Smooth muscle cell of the brain vasculature (primary cell): ENCODE measurements at places on chromosomes 4 and X.

DNA sequence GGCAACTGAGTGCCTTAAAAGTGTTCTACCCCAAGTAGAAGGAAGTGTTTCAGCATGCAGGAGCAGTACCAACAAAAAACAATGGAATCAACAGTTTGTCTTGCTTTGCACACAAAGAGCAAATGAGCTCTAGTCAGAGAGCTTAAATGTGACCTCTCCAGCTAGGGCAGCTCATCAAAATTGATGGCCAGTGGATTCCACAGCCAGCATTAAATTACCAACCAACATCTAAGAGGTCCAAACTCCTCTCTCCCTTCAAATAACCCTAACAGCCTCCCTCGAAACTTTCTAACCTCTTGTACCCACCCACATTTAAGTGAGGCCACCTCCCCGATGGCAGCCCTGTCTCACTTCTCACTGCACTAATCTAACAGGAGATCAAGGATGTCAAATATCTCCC, 219.9 kb downstream of the CHIC2 start:
- no peak for DNase-seq

DNA sequence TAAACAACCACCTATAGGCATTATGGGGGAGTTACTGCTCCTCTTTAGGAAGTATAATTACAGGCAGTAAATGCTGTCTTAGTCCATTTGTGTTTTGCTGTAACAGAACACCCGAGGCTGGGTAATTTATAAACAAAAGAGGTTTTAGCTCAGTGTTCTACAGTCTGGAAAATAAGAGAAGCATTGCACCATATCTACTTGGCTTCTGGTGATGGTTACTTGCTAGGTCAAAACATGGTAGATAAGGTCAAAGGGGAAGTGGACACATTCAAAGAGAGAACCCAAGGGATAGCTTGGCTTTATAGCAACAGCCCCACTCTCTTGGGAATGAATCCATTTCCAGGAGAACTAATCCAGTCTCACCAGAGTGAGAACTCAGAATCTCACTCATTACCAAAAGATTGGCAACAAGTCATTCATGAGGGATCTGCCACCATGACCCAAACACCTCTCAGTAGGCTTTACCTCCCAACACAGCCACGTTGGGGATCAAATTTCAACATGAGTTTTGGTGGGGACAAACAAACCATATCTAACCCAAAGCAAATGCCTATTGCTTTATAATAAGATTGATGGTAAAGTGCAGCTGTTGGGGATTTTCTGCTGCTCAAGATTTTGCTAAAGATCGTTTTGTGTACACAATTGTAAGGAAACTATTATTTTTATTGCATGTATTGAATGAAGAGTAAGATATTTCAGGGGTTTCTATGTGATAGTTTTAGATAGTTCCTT, 32.6 kb downstream of the STAG2 start:
- no peak for DNase-seq

- no peak for DNase-seq
These were observed 11.3 kb upstream of the SLC25A6 start for GRCh38 chrX:1403228-1403627.

GRCh38 chr4:124111922-124112321, 600.6 kb downstream of the ANKRD50 start:
- peak; percentile 66 for DNase-seq

DNA sequence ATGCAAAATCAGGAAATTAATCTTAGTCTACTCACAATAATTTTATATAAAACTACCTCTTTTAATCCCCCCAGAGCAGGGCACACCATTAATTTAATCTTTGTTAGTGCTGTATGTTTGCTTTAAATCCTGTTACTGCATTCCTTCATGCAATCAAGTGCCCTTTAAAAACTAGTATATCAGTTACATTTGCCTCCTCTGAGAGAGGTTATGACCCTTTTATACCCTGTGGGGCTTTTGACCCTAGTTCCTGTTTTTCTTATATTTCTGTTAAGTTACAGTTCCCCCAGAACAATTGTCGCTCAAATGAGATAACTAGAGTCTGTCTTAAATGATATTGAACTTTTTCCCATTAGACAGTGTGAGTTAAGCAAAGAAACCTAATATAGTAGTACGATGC, 46.2 kb downstream of the GPC4 start:
- no peak for DNase-seq

DNA sequence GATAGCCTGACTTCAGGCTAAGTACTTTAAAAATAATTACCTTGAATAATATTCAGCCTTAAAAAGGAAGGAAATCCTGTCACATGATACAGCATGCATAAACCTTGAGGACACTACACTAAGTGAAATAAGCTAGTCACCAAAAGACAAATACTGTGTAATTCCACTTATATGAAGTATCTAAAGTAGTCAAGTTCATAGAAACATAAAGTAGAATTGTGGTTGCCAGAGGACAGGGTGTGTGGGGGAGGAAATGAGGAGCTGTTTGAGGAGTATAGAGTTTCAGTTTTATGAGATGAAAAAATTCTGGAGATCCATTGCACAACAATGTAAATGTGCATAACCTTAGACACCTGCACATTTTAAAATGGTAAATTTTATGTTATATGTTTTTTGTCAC, 5.6 kb upstream of the STPG2 start:
- DNase-seq = no peak

GRCh38 chr4:14583752-14584151, 418.5 kb upstream of the CPEB2 start:
- DNase-seq = no peak

DNA sequence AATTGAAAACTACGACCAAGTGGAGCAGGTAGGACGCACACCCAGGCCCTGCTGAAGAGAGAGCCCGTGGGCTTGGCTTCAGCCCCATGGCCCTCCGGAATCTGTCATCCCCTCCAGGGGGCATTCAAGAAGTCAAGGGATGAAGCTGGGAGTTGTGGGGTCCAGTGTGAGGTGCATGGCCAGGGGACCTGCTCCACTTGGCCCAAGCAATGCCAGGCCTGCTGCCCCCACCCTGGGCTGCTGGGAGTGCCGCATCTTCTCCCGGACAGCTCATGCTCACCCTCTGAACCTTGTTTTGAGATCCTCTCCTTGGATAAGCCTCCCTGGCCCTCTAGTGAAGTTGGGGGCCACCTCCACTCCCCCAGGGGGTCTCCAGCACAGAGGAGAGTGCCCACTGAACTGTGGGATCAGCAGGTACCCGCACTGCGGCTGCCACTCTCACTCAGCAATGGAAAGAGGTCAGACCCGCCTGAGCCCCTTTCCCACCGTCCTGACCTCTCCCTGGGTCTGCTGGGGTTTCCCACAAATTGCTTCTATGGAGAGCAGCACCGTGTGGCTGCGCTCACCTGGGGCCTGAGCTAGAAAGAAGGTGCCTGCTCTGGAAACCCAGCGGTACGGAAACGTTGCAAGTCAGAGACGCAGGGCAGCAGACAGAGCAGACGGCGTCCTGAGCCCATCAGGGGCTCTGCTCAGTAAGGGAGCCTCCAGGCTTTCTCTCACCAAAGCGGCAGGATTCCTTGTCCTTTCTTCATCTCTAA, 5.0 kb upstream of the ABLIM2 start:
- DNase-seq = no peak

DNA sequence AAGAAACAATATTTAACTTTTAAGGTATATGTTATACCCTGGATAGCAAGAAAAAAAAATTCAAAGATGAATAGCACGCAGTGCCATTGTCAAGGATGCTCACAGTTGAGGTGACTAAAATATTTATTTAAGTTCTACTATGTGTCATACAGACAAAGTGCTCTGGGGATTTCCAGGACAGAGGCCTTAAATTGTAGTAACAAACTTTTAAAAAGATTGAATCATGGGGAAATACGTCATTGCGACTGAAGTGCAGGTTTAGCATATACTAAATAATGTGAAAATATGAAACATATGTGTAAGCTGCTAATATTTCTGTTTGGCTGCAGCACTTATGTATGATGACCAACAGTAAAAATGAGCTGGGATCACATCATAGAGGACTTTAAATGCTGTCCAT, 748.0 kb upstream of the PCDH7 start:
- DNase-seq = no peak

- no peak for DNase-seq
These were observed 863.3 kb downstream of the CENPC start for GRCh38 chr4:66681962-66682361.

- DNase-seq = no peak
These were observed 135.2 kb downstream of the STK32B start for GRCh38 chr4:5186271-5187064.

DNA sequence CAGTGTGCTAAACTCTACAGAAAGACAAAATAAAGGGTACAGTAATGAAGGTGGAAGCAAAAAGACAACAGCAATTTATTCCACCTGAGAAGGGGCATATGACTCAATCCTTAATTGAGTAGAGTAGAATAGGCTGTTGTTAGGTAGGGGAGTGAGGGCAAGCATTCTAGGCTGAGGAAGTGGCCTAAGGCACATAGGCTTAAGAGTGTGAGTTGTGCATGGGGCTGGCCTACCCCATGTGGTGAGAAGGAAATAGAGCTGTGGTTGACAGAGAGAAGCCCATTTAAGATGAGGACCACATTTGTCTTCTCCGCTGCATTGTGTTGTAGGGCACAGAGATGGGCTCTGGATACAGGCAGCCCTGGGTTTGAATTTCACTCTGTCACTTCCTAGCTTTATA, 3.4 kb upstream of the ZCCHC18 start:
- no peak for DNase-seq

DNA sequence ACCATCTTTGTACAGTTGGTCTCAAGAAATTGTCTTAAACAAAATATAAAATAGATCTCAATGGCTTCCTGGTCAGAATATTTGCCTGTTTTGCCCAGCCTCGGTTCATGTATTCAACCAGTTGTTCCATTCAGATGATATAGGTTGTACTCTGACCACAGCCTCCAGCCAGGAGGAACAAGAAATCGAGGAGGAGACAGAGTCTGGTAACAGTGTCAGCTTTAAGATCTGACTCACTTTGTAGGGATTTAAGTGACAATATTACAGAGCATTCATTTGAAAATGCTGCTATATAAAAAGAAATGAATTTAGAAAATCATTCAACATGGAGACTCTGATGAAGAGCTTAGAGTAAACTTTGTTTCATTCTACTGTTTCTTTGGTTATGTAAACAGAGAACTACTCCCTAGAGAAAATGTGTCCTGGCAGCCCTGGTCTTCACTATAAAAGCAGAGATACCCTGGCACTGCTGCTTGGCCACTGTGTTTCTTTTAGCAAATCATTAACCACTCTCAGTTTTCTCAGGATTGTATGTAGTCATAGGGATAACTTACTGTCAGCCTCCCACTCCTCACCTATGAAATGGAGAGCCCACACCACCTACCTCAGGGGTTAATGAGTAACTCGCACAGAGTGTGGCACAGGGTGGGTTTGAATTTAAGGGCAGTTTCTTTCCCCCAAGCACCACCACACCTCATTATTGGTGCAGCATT, 53.5 kb downstream of the PAGE2 start:
- no peak for DNase-seq

- no peak for DNase-seq
These were observed 49.9 kb upstream of the SLC4A4 start for GRCh38 chr4:71288875-71289274.

- DNase-seq = no peak
These were observed 19.7 kb downstream of the CXCL3 start for GRCh38 chr4:74018771-74019170.

DNA sequence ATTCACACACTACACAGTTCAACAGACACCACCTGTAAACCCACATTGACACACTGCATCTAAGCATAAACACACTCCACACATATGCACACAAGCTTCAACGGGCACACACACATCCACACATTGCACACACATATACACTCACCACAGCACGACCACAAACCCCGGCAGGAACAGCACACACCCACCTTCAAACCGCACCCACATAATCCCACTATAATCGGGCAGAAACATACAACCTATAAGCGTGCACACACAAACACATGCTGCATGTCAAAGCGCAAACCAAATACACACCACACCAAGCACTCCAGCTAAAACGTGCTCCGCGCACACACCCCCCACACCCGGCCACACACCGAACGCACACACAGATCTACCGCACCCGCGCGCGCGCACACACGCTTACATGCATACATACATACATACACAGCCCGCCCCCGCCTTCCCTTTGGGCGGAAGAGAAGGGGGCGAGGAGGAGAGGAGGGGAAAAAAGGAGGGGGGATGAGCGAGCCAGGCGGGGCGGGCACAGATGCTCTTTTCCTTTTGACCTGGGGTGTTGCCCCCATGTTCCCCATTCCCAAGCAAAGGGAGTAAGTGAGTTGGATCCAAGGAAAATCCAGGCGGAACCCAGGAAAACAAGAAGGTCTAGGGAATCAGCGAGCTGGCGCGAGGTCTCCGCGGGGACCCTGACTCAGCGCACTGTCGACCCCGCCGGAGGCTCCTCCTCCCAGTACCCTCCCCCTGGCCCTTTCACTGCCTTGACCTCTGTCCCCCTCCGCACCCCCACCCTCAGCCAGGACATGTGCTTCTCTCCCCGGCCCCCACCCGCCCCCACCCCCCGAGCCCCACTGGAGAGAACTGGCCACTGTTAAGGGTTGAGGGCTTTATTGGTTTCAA, 9.9 kb downstream of the ARHGAP36 start:
- no peak for DNase-seq

DNA sequence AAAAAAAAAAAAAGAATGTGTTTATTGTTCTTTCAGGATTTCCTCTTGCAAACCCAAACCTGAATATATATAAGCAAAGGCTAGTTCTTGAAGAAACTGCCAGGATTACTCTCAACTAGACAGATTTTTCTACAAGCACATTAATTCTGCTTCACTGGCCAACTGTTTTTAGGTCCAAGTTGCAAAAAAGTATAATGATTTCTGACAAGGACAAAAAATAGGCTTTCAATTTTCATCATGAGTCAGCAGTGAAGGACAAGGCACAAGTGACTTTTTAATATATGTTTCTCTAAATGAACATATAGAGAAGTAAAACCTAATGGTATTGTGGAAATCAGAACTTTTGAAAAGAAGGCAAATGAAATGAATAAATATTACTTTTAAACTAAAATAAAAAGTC, 73.7 kb downstream of the ELOVL6 start:
- no peak for DNase-seq

DNA sequence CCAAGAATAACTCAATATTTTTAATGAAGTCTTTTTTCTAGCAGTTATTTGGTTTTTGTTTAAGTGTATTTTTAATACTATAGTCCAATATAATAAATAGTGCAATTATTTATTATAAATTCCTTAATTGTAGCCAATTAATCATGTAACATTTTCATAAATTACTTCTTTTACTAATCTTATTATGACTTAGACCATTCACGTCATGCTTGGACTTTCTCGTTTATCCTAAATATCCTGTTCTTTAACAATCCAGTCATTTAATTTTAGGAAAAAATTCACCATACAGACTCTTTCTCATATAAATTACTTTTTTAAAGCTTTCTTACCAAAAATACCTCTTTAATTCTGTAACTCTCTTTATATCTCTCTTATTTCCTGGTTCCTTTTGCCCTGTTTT, 350.1 kb downstream of the AR start:
- DNase-seq = no peak

DNA sequence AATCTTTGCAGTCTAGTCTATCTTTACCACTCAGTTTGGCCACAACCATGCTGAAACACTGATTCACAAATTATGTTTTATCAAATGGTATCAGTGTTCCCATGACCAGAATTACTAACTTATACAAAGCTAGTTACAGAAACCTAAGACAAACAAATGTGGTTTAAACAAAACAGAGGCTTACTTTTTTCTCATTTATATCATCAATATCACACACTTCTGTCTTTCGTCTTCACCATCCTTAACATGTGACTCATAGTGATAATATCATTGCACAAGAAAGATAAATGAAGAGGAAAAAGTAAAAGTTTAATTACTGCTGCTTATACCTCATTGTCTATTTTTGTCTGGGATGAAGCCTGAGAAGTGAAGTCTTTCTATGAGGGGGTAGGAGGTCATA, 406.6 kb downstream of the PCDH10 start:
- no peak for DNase-seq
